Upper lobe of left lung (tissue), 6 donors: ENCODE measurements at places on chromosomes 2 and 18.
A peak's percentile ranks its signal among the peaks of the same experiment; 100 is the strongest.

- no peak for DNase-seq
Observed at GRCh38 chr18:45505497-45506206, 109.6 kb upstream of the SLC14A2 start.

- no peak for DNase-seq
Observed at GRCh38 chr2:207282916-207283315, 117.2 kb upstream of the KLF7 start.

DNA sequence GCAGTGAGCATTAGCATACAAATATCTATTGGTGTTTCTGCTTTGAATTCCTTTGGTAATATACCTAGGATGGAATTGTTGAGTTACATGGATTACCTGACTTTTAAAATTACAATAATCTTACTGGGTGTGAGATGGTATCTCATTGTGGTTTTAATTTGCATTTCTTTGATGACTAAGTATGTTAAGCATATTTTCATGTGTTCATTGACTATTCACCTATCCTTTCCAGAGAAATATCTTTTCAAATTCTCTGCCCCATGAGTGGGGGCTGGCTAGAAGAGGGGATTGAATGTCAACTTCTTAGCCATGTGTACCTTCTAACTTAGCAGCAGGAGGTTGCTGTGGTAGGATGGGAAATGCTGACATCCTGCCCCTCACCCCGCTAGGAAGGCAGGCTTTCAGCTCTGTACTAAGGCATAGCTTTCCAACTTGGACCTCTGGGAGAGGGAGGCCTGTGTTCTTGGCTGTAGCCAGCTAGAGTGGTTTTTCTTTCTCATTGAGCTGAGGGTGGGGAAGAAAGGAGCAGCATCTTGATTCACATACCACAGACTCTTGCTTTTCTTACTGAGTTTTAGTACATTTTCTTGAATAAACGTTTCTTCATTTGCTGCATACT is 63.3 kb upstream of the TTC27 start:
- no peak for DNase-seq

- DNase-seq: peak; percentile 37
Observed at GRCh38 chr18:8830067-8831060, 125.0 kb downstream of the MTCL1 start.

GRCh38 chr2:120105360-120105759 is 92.5 kb downstream of the EPB41L5 start:
- DNase-seq: no peak

- no peak for DNase-seq
Observed at GRCh38 chr2:32997705-32998104, 51.0 kb downstream of the LTBP1 start.

DNA sequence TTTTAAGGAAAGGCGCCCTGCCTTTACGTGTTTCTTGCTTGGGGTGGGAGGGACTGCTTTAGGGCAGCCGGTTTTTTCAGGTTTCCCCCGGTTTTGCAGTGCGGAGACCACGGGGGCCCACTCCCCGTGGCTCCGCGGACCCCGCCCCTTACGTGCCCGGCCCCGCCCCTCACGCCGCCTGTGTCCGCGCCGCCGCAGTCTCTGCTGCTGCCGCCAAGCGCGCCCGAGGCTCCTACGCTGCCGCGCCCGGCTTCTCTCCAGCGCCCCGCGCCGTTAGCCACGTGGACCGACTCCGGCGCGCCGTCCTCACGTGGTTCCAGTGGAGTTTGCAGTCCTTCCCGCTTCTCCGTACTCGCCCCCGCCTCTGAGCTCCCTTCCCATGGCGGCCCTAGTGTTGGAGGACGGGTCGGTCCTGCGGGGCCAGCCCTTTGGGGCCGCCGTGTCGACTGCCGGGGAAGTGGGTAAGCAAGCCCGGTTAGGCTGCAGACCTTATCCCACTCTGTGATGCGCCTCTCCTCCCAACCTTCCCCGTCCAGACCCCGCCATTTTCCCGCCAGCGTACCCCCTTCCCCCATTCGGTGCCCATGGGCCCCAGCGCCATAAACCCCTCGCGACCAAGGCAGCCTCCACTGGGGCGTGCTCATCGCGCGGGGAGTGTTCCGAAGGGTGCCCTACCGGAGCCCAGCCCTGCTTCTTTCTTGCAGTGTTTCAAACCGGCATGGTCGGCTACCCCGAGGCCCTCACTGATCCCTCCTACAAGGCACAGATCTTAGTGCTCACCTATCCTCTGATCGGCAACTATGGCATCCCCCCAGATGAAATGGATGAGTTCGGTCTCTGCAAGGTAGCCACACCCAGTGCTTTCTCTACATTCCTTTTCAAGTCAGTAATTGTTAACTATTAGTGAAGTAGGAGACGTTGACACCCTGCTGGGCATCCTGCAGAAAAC is at the start of gene CAD:
Gene CAD, plus strand, starts transcription at position 197 of the 949 bp plus-strand sequence. Its CDS starts 183 bp downstream, at position 380.
- DNase-seq: peak; percentile 92

GRCh38 chr2:73830871-73831401 is 2.2 kb downstream of the STAMBP start:
- DNase-seq: no peak

DNA sequence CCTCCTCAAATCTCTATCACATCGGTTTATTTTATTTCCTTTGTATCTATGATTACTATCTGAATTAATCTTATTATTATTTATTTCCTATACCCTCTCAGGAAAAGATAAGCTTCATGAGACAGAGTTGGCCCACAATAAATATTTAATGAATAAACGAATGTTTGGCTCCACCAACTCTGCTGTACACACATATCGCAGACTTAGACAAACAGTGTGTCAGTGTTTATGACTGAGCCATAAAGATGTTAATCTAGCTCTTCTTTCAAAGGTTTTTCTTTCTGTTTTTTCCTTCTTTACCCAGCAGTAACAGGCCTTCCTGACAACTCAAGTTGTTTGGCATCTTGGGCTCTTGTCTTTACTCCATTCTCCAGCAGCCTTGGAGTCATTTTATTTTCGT is 329.5 kb downstream of the CDH2 start:
- DNase-seq: no peak

GRCh38 chr2:200585730-200586643 is at the start of gene AOX1:
Gene AOX1, plus strand, starts transcription at chr2:200586014. Its CDS starts 95 bp downstream, at chr2:200586109.
- DNase-seq: peak; percentile 44

DNA sequence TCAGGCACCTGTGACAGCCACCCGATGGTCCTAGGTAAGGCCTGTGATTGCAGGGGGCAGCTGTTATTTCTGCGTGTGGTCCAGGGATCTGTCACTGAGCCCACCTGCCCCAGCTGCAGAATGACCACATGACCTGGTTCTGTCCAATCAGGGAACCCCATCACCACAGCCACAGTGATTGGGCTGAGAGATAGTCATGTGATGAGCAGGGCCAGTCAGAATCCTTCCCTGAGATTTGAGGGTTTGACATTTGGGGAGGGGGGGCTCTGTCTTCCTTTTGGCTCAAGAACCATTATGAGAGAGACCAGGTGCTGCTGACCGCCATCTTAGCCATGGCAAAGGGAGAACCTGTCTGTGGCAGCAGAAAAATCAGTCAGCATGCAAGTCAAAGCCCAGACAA is 147.2 kb downstream of the SMAD7 start:
- DNase-seq: peak; percentile 15

DNA sequence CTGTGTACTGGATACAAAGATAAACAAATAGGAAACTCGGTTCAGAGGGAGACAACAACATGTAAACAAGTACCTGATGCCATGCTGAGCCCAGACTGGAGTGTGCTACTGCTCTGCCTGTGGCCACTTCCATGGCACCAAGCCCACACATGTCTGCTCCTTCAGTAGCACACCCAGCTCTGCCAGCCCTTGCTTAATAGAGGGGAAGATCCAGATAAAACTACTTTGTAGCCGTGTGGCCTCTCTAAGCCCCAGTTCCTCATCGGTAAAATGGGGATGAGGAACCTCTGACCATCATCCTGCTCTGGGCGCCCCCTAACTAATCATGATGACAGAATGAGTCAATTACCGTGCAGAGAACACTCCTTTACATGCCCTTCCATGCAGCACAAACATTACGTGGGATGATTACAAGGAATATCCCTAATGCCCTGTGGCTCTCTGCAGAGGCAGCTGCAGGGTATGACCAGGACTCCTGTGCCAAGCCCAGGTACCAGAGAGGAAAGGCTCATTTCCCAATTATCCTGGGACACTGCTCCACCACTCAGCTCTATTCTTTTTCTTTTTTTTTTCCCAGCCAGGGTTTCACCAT is 34.9 kb downstream of the DNMT3A start:
- no peak for DNase-seq

DNA sequence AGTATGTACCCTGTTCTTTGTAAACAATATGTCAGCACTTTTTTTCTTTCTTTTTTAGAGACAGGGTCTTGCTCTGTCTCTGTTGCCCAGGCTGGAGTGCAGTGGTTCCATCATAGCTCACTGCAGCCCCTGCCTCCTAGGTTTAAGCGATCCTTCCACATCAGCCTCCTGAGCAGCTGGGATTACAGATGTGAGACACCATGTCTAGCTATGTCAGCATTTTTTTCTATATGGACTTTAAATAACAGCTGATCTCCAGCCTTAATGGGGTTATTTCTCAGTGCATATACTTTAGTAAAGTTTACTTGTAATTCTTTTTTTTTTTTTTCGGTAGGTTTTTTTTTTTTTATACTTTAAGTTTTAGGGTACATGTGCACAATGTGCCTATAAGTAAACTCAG is 26.6 kb downstream of the ABCG5 start:
- no peak for DNase-seq

DNA sequence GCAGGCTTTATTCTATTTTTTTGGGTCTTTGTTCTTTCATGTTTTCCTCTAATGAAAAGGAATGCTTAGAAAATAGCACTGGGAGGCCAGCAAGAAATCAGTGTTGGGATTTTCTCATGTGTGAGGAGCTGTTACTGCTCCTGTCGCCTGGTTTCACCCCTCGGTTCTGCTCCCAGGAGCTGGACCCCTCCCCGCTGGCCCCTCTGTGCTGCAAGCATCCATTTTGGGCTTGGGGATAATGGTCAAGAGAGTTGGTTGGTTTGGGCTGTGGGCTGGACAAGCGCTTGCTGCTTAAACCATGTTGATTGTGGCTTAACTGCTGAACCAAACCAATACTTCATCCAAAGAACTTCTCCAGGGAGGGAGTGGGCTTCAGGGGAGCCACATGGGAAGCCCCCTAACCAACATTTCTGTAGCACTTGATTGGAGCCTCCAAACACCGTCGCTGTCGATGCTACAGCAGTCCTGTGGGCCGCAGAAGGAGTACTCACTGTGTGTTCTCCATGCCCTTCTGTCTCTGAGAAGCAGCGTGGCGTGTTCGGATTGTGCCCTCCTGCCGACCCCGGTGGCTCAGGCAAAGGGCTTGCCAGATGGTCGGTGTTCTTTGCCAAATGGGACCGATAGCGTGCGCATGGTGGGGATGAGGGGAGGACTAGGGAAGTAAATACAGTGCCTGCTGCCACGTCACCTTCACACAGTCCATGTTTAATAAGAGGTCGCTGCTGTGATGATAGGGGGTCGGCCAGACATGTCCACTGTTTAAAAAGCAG is 40.0 kb downstream of the AGAP1 start:
- no peak for DNase-seq

GRCh38 chr2:174259981-174260380 is 11.6 kb upstream of the OLA1 start:
- DNase-seq: no peak

DNA sequence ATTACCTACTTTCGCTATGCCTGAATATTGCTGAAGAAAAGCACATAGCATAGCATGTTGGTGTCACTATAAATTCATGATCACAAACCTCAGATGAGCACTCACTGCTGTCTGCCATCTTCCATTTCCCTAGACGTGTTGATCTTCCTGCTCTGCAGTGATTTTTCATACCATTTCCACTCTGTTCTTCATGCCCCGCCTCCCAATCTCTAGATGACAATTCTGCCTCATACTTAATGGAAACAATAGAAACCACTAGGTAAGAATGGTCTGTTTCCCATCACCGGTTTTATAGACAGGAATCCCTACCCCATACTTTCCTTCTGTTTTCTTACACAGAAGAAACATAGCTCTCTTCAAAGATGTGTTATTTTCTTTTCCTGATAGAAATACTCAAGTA is 63.8 kb downstream of the PIK3C3 start:
- no peak for DNase-seq

- no peak for DNase-seq
Observed at GRCh38 chr2:23620841-23621341, 235.9 kb downstream of the KLHL29 start.

GRCh38 chr18:74387383-74387782 is 69.7 kb downstream of the DIPK1C start:
- no peak for DNase-seq

DNA sequence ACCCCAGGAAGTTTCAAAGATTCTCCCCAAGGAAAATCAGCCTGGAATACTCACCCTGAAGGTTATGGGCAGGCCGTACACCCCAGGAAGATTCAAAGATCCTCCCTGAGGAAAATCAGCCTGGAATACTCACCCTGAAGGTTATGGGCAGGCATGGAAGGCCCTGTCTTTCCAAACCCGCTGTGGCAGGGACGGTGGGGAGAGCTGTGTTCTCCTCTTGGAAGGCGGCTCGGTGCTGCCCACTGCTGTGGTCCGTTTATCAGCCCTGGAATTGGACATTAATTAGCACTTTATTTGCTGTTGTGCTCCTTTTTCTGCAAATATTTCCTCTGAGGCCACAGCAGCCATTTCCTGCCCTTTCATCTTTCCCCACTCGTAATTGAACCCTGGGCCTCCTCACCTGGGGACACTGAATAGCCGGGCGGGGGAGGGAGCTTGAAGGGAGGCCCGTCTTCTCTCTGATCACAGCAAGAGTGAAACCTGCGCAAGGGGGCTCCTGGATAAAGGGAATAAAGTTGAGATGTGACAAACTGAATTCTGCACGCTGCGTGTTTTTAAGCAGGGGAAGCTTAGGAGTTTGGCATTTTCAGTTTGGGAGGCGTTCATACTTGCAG is 308.7 kb upstream of the SALL3 start:
- no peak for DNase-seq

- DNase-seq: no peak
Observed at GRCh38 chr2:222919841-222920526, 59.1 kb downstream of the ACSL3 start.

GRCh38 chr2:14601156-14601770 is 31.3 kb upstream of the LRATD1 start:
- DNase-seq: no peak

GRCh38 chr18:39057423-39058064 is 1491.9 kb upstream of the CELF4 start:
- no peak for DNase-seq

DNA sequence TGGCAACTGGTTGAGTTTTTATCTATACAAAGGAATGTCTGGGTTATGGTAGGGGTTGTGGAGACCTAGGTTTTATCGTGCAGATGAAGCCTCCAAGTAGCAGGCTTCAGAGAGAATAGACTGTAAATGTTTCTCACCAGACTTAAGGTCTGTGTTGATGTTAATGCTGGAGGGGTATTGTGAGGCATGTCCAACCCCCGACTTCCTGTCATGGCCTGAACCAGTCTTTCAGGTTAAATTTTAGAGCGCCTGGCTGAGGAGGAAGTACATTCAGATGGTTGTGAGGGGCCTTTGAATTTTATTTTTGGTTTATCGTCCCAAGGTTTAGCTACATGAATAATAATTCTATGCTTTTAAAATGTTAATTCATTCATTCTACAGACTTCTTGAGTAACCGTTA is 435.1 kb downstream of the DLGAP1 start:
- no peak for DNase-seq

GRCh38 chr2:2226326-2226725 is 104.7 kb downstream of the MYT1L start:
- DNase-seq: no peak

- DNase-seq: no peak
Observed at GRCh38 chr2:48144777-48145176, 238.5 kb upstream of the FBXO11 start.
